ENCODE measurements at places on chromosomes 12 and 14. TPM values are rescaled to one million over a fixed set of nuclear protein-coding genes. Genes with fewer than 3 reads are reported as not detected.
A peak's percentile ranks its signal among the peaks of the same experiment; 100 is the strongest.

Gene TMCC3
- total RNA-seq, result 9.7 TPM

Gene GLIPR1
- total RNA-seq, result 52.0 TPM

Gene RDH16
- total RNA-seq, result 0.53 TPM

- H3K27ac ChIP-seq, result no peak overlapping the region
- DNase-seq, result no peak
- peaks cover 48% of the 10 kb centered on the region for H3K36me3 ChIP-seq
- H3K4me1 ChIP-seq, result peaks cover 12% of the 10 kb centered on the region
- no peak overlapping the region for H3K4me3 ChIP-seq
- H3K27me3 ChIP-seq, result no peaks in the 10 kb centered on the region
These were observed 6.0 kb downstream of the SNAPC1 start for GRCh38 chr14:61768240-61768639.

GRCh38 chr12:83666690-83667089 lies 980.0 kb downstream of the TMTC2 start:
- no peaks in the 10 kb centered on the region for H3K27me3 ChIP-seq
- H3K27ac ChIP-seq, result no peak overlapping the region
- no peak for DNase-seq
- no peaks in the 10 kb centered on the region for H3K4me1 ChIP-seq
- H3K4me3 ChIP-seq, result no peak overlapping the region
- no peaks in the 10 kb centered on the region for H3K36me3 ChIP-seq

GRCh38 chr14:65879248-65880009 lies 466.9 kb downstream of the FUT8 start:
- H3K36me3 ChIP-seq, result no peaks in the 10 kb centered on the region
- H3K4me3 ChIP-seq, result no peak overlapping the region
- no peaks in the 10 kb centered on the region for H3K4me1 ChIP-seq
- DNase-seq, result no peak
- no peak overlapping the region for H3K27ac ChIP-seq

DNA sequence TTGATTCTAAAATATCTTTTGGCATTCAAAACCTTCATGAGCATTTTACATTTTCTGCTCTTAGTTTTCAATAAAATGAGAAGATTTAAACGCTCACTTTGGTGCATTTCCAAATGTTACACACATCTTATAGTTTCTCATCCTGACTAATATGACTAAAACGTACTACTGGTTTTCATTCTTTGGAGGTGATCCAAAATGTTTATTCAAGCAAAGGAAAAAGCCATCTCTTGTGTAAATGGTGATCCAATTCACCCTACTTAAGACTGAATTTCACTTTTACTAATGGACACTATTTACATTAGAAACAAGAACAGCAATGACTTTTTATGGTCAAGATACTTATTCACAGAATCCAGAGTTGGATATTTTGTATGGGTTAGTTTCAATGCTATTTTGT lies 86.6 kb downstream of the KITLG start:
- H3K36me3 ChIP-seq, result peaks cover 18% of the 10 kb centered on the region
- no peaks in the 10 kb centered on the region for H3K4me1 ChIP-seq
- no peaks in the 10 kb centered on the region for H3K27me3 ChIP-seq
- no peak overlapping the region for H3K4me3 ChIP-seq
- no peak overlapping the region for H3K27ac ChIP-seq

DNA sequence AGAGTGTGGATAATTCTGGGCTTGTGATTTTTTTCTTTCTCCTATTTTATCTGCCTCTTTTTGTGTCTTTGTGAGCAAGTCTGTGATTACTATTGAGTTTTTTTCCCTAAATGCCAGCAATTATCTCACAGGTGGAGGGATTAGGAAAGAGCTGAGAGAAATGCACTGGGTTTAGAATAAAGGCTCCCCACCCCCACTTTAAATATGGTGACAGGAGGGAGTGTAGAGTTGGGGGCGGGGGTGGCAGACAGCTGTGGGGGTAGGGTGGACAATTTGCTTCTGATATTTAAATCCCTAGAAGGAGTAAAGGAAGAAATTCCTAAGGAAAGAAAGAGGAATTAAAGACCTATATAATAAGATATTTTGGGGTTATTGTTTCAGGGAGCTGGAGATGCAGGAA lies 145.9 kb downstream of the NRXN3 start:
- H3K27ac ChIP-seq, result no peak overlapping the region
- DNase-seq, result no peak
- H3K27me3 ChIP-seq, result no peaks in the 10 kb centered on the region
- H3K4me3 ChIP-seq, result no peak overlapping the region
- H3K4me1 ChIP-seq, result peaks cover 9% of the 10 kb centered on the region

GRCh38 chr12:125300249-125300648 lies 235.0 kb downstream of the AACS start:
- H3K4me3 ChIP-seq, result no peak overlapping the region
- no peak overlapping the region for H3K27ac ChIP-seq
- no peaks in the 10 kb centered on the region for H3K36me3 ChIP-seq
- no peaks in the 10 kb centered on the region for H3K27me3 ChIP-seq
- H3K4me1 ChIP-seq, result no peaks in the 10 kb centered on the region
- DNase-seq, result no peak

DNA sequence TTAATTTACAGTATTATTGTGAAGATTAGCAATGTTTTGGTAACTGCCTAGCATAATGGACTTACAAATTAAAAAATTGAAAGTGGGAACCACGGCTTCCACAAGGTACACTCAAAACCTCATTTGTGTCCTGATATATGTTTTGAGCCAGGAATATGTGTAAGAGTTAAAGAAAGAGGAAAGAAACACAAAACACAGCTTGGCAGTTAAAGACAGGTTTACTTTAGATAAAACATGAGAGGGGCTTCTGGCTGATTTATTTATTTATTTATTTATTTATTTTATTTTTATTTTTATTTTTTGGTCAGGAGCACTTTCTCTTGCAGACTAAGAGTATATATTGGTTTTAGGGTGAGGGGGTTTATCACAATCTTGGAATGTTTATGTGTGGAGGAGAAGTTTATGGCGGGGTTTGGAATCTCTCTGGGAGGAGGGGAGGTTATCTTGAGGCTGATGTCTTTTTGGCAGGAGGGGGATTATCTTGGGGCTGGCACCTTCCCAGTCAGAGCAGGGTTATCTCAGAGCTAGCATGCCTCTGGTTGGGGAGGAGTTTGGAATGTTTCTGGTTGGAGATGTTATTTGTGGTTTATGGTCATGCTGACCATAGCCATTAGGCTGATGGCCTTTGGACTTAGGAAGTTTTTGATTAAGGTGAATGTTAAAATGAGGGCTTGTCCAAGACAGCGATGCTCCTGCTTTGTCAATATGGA lies 436.7 kb downstream of the DAD1 start:
- no peak overlapping the region for H3K27ac ChIP-seq
- H3K27me3 ChIP-seq, result no peaks in the 10 kb centered on the region
- no peaks in the 10 kb centered on the region for H3K36me3 ChIP-seq
- no peak overlapping the region for H3K4me3 ChIP-seq

GRCh38 chr12:113075137-113075683 lies 18.7 kb downstream of the DTX1 start:
- H3K4me3 ChIP-seq, result no peak overlapping the region
- H3K27ac ChIP-seq, result no peak overlapping the region
- no peak for DNase-seq
- H3K36me3 ChIP-seq, result no peaks in the 10 kb centered on the region

GRCh38 chr14:75170772-75171171 lies 5.6 kb downstream of the TMED10 start:
- no peak overlapping the region for H3K27ac ChIP-seq
- DNase-seq, result no peak
- H3K4me3 ChIP-seq, result no peak overlapping the region
- peaks cover 4% of the 10 kb centered on the region for H3K36me3 ChIP-seq

DNA sequence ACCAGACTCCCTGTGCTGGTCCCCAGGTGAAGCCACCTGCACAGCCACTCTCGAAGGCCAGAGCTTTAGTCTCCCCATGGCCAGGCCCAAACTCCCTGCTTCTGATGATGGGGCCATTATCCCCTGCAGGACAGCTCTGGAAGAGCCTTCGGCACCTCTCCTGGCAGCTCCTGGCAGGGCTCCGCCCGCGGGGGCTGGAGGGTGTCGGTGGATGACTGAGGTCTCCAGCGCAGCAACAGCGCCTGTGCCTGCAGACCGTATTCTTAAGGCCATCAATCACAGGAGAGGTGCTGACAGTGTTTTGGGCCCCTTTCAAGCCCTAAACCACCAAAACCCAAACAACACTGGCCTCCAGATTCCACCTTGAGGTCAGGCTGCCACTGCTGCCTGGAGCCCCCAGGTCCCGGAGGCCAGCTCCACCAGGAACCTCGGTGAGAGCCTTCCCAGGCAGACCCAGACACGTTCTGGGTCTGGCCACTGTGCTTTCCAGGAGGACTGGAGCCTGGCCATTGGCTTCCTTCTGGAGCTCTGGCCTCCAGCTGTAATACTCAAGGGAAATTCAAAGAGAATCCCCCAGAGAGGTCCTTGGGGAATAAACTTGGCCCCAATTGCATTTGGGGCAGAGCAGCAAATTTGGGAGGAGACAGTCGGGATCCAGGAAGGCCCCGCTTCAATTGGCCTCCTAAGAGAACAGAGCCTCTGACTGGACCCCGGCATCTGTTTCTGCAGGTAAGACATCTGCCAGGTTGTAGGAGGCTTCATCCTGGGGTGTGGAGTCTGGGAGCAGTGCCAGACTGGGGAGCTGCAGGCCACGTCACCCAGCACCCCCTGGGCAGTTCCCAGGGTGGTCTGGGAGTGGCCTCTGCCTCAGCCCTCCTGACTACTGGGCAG lies 210.6 kb upstream of the RTL1 start:
- DNase-seq, result no peak
- no peaks in the 10 kb centered on the region for H3K36me3 ChIP-seq

DNA sequence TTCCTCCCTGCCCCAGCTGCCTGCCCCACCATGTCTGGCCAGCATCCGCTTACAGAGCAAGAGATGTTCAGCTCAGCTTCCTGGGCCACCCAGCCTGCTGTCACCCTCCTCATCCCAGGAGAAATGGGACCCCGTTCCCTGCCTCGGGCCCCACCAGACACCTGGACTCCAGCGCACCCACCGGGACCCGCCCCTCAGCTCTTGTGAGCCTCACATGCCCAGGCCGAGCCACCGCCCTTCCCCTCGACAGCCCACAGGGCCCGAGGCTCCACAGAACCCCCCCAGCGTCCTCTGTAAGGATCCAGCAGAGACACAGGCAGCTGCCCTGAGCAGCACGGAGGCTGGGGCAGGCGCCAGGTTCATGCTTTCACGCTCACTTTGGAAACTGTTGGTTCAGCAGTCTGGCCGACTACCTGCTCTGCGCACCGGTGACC lies 18.4 kb upstream of the C14orf180 start:
- H3K27me3 ChIP-seq, result peaks cover 28% of the 10 kb centered on the region
- no peak overlapping the region for H3K27ac ChIP-seq
- H3K4me1 ChIP-seq, result peaks cover 12% of the 10 kb centered on the region
- no peak for DNase-seq
- H3K4me3 ChIP-seq, result no peak overlapping the region

DNA sequence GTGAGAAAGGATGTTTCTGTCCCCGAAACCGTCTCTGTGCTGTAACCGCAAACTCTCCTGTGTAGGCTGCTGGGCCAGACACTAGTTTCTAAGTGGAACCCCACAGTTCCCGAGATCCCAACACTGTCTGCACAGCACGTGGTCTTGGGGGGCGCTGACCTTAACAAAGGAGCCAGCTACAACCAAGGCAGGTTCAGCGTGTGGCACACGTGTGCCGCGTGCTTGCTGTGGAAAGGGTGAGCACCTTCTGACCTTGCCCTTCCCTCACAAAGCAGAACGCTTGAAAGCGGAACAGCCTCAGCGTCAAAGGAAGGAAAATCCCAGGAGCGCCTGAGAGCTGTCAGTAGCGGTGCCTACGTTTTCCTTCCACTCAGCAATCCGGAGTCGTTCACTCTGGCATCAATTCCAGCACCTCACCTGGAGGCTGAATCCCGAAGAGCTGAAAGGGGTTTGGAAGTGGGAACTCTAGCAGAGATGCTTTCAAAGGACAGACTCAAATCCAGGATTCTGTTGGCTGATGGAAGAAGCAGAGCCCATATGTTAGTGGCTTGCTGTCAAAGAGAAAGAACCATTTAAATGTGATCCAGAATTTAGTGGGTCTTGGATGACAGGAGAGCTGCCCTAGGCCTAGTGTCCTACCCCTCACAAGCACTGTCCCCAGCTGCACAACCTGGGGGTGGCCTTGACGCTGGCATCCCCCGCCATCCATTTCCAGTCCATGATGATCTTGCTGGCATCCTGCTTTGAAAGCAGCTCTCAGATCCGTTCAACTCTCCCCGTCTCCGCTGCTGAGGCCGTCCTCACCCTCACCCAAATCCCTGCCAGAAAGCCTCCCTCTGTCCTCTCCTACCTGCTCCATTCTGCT lies 27.1 kb downstream of the CCDC92 start:
- peaks cover 16% of the 10 kb centered on the region for H3K4me1 ChIP-seq
- peaks cover 29% of the 10 kb centered on the region for H3K36me3 ChIP-seq
- peak overlapping the region; percentile 66 for H3K27ac ChIP-seq
- no peak for DNase-seq
- H3K4me3 ChIP-seq, result no peak overlapping the region
- no peaks in the 10 kb centered on the region for H3K27me3 ChIP-seq

GRCh38 chr12:47302111-47302671 lies 222.4 kb upstream of the AMIGO2 start:
- H3K4me3 ChIP-seq, result no peak overlapping the region
- no peak for DNase-seq
- no peak overlapping the region for H3K27ac ChIP-seq
- no peaks in the 10 kb centered on the region for H3K4me1 ChIP-seq
- H3K36me3 ChIP-seq, result no peaks in the 10 kb centered on the region

- DNase-seq, result no peak
- H3K27me3 ChIP-seq, result peaks cover 41% of the 10 kb centered on the region
- no peaks in the 10 kb centered on the region for H3K36me3 ChIP-seq
- peak overlapping the region; percentile 77 for H3K27ac ChIP-seq
- H3K4me3 ChIP-seq, result peak overlapping the region; percentile 71
These were observed 817 bp downstream of the STXBP6 start for GRCh38 chr14:25049093-25049567.

DNA sequence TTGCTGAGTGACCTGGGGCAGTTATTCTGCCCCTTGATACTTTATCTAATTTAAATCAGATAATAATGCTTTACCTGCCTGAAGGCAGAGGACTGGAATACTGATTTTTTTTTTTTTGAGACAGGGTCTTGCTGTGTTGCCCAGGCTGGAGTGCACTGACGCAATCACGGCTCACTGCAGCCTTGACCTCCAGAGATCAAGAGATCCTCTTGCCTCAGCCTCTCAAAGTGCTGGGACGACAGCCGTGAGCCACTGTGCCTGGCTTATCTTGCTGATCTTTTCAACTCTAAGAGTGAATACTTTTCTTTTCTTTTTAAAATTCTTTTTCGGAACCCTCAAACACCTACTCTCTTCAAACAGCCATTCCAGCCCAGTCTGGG lies 699 bp upstream of the B4GALNT3 start:
- H3K4me1 ChIP-seq, result peaks cover 18% of the 10 kb centered on the region
- no peak for DNase-seq
- H3K4me3 ChIP-seq, result peak overlapping the region; percentile 58

DNA sequence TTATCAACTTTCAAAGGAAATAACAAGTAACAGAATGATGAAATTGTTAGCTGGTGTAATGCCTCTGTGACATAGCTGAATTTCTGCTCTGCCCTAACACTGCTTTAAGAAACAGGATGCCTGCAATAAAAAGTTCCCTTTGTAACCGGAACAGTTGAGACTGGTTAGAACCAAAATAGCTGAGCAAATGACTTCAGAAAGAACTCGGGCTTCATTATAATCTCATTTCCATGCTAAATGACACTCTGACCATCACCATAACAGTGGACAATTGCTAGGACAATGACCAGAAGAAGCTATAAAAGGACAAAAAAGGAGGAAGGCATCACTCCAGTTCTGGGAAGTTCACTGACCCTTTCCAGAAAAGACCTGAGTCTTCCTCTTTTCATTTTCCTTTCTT lies 23.5 kb upstream of the PYGL start:
- peaks cover 9% of the 10 kb centered on the region for H3K4me1 ChIP-seq
- H3K27ac ChIP-seq, result no peak overlapping the region

Measured in lower lobe of right lung (tissue), 2 donors.